ENCODE measurements at places on chromosomes 2 and 18. TPM values are rescaled to one million over a fixed set of nuclear protein-coding genes. Genes with fewer than 3 reads are reported as not detected.
A peak's percentile ranks its signal among the peaks of the same experiment; 100 is the strongest.

- DNase-seq, result no peak
These were observed 37.4 kb upstream of the SLC39A10 start for GRCh38 chr2:195619590-195619989.

Gene RAD51AP2
- total RNA-seq, result not detected

Gene DUSP19
- total RNA-seq, result 2.7 TPM

Gene AMER3
- total RNA-seq, result not detected

DNA sequence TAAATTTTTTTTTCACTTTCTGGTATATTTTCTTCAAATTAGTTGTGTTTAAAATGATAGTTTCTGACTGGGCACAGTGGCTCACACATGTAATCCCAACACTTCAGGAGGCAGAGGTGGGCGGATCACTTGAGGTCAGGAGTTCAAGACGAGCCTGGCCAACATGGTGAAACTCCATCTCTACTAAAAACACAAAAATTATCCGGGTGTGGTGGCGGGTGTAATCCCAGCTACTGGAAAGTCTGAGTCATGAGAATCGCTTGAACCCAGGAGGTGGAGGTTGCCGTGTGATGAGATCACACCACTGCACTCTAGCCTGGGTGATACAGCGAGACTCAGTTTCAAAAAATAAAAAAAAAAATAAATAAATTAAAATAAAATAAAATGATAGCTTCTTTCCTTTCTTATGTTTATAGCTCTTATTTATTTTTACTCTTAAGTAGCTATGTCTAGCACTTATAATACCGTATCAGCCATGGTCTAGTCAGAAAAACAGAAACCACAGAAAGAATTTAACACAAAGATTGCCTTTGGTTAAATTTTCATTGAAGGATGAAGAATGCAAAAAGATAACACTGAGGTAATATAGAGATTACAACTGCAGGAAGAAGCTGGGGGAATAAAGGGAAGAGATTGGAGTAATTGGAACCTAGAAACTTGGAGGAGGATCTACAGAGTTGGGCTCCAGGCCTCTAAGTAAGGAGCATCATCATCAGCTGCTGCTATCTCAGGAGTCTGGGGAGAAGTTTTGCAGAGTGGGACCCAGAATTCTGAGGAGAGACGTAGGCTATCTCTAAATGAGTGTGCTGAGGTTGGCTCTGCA, 54.7 kb upstream of the MBOAT2 start:
- peak; percentile 28 for DNase-seq

DNA sequence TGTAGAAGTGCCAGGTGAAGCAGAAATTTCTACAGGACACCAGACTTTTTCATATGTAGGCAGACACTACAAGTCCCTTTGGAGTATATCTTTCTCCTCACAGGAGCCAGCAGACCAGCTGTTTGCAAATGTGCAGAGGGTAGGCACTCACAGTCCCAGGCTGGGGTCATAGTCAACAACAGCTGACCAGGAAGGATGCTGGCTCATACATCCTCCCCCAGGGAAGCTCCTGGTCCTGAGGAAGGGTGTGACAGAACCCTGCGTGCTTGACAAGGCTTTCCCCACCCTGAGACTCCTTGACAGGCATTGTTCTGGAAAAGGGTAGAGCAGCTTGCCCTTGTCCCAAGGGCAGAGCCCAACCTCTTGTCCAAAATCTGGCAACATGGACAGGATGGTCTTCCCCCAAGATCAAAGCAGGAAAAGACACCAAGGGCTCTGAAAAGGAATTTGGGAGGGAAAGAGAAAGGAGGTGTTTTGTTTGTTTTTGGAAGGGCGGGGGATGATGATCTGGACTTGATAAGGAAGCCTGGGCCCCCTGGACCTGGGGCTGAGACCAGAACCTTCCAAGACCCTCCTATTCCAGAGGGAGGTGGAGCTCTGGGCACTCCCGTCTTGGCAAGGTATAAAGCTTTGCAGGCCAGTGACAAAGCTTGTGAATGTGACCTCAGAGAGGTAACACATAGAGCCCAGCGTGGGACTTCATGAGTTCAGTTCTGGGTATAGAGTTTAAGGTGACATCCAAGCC, 87.1 kb downstream of the GFPT1 start:
- DNase-seq, result no peak

DNA sequence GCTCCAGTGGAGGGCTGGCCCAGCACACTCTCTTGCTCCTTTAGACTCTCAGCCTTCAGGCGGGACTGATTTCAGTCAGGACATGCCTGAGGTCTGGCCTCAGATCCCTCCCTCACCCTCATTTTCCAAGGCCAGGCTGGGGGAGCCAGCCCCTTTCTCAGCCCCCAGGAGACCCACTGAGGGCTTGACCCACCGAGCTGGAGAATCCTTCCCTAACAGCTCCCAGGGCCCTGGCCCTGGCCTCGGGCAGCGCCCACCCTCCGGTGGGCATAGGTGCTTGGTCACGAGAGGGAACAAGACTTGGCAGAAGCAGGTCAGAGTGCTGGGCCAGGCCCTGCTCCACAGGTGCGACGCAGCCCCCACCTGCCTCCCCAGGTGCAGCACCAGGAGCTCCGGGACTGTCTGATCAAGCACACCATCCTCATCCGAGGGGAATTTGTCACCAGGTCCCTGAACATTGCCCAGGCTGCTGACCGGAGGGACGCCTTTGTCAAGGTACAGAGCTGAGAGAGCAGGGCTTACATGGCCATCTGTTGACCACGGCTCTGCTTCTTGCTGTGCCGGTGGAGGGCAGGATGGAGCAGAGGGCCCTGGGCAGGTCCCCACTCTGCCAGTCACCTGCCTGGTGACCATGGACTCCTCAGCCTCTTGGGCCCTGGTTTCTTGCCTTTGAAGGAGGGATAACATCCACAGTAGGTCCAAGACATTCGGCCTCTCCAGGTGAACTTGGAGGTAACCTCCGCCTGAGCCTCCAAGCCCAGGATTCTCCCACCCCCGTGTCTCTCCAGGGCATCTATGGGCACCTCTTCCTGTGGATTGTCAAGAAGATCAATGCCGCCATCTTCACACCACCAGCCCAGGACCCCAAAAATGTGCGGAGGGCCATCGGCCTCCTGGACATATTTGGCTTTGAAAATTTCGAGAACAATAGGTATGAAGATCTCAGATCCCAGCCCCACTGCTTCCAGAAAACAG, 46.3 kb downstream of the MYO7B start:
- DNase-seq, result peak; percentile 3

- DNase-seq, result no peak
These were observed 72.0 kb downstream of the DNER start for GRCh38 chr2:229642371-229642770.

Measured in activated CD4-positive, alpha-beta memory T cell treated with anti-CD3 and anti-CD28 coated beads for 36 hours (primary cell).